ENCODE measurements at places on chromosomes 11 and 22.

GRCh38 chr11:94871491-94872185 lies 101.7 kb downstream of the CWC15 start:
- no peak for DNase-seq

DNA sequence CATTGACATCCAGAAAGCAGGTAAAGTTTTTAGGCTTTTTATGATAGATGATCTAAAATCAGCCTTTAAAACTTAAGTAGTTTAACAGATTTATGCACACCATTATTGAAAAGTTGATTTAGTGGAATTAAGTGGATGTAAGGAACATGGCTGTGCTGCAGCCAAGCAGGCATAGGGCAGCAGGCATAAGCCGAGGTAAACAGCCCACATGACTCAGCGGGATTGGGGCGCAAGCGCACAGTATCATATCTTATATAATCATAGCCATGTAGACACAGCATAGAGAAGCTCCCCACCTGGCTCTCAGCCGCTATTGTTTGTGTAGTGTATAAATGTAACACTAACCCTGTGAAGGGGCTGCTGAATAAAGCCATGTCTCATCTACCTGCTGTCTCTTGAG lies 157.5 kb downstream of the WNT11 start:
- DNase-seq = peak; percentile 91

GRCh38 chr11:112175599-112175952 lies 264 bp downstream of the BCO2 start:
- DNase-seq = no peak

- no peak for DNase-seq
These were observed 88.8 kb downstream of the CHST1 start for GRCh38 chr11:45576461-45577215.

- DNase-seq = no peak
These were observed 89.9 kb downstream of the CTTN start for GRCh38 chr11:70488171-70488703.

DNA sequence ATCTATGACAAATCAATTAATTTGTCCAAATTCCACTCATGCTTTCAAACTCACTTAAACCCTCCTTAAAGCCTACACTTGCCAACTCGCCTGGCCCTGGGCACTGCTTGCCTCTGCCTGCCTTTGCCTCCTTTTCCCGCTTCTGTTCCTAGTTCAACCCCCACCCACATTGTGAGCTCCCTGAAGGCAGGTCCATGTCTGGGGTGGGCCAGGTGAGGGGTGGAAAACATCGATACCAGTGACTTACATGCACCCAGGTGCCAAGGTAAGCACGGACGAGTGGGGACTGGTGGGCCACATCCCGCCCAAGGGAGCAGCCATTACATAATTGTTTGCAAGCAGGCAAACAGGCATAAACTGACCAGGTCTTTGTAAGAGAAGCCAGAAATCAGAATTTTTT lies 146.2 kb downstream of the ST3GAL4 start:
- DNase-seq = no peak

DNA sequence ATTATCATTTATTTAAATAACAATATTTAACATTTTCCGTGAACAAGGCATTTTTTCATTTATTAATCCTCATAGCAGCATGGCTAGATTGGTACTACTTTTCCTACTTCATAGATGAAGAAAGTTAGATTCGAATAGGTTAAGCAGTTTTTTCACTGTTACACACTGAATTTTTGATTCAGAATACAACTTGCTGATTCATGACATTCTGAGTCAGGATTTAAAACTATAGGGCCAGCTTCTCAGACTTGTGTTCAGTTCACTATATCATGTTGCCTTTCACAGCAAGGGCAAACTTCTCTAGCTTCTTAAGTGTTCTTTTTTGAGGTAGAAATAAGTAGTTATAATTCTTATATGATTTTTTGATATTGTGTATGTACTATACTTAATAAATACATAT lies 31.5 kb downstream of the CYP2R1 start:
- DNase-seq = no peak

- DNase-seq = no peak
These were observed 1283.5 kb upstream of the TENM4 start for GRCh38 chr11:80724366-80724765.

DNA sequence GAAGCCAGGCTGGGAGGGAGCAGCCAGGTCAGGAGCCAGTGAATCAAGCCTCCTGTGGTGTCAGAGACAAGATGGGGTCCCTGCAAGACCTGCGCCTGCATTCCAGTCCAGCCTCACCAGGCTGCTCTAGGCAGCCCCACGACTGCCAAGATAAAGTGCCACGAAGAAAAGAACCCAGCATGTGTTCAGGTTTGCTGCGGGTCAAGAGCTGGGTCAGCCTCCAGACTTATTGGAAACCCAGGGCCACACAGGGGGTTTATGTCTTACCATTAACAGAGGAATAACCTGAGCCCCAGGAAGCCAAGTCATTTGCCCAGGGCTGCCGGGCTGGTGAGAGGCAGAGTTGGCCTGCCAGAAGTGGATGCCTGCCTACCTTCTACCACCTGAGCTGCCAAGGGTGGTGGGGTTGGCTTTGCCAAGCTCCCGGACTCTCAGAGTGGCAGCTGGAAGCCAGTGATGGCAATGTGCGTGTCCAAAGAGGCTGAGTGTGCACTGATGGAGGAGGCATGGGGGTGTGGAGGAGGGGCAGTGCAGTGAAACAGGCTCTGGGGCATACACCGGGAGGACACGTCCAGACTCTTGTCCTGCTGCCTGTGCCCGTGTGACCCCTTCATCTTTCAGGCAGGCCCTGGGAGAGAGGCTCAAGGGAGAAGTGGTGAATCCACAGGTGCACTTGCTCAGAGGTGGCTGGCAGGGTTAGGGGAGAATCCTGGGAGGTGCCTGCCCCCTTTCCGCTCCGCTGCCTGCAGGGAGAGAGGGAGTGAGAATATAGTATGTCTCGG lies 1.7 kb downstream of the RASD2 start:
- DNase-seq = no peak

DNA sequence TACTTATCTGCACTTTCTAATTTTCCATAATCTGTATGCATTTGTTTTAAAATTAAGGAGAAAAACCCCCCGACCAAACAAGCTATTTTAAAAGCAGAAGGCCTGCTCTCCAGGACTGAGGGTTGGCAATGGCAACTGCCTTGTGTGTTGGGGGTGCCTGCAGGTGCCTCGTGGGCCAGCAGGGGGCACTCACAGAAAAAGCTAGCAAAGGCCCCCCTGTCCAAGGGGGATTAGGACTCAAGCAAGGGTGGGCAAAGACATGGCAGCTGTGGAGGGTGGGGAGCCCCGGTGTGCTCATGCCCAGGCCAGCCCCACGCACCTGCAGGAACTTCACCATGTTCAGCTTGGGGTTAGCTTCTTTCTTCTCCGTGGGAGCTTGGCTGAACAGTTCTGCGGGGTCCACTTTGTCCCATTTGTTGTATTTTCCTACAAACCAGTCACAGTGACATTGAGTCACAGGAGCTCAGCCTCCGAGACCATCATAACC lies 10.3 kb downstream of the TOP3B start:
- no peak for DNase-seq

- DNase-seq = no peak
These were observed 250.3 kb upstream of the TBCEL start for GRCh38 chr11:120773501-120774031.

DNA sequence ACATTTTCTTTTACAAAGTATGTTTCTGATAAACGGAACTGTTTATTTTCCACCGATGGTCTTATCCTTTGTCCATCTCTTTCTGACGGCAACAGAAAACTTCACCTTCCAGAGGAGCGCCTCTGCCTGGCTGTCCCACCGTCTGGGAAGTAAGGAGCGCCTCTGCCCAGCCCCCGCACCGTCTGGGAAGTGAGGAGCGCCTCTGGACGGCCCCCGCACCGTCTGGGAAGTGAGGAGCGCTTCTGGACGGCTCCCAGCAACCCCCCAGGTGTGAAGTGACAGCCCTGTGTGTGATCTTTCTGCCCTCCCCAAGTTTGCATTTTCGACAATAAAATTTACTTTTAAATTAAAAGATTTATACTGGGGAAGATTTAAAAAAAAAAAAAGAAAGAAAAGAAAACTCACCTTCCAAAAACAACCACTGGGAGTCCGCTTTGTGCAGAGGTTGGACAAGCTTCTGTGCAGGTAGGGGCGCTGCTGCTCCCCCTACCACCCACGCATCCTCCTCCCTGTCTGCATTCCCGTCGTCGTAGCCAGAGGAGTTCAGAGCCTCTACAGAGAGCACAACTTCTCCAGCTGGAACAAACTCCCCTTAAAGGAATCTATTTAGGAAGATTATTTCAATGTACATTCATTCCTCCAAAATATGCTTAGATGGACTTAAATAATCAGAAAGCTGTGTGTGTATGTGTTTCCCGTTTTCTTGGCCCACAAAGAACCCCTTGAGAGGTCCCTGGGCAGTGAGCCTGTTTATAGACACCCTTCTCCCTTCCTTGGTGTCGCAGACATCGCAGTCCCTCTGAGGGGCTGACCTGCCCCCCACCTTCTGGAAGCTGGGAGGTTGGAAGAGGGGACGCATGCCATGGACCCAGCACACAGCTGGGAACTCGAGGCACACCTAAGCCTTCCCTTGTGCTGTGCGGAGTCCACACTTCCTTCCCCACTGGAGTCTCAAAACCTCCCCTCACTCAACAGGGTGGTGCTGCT lies 849 bp upstream of the APOBEC3B start:
- DNase-seq = no peak

- no peak for DNase-seq
These were observed 953.4 kb downstream of the DLG2 start for GRCh38 chr11:84673753-84674152.

GRCh38 chr22:49600891-49601431 lies 226.7 kb downstream of the BRD1 start:
- no peak for DNase-seq

GRCh38 chr11:126246636-126247035 lies 22.1 kb downstream of the SRPRA start:
- DNase-seq = no peak

DNA sequence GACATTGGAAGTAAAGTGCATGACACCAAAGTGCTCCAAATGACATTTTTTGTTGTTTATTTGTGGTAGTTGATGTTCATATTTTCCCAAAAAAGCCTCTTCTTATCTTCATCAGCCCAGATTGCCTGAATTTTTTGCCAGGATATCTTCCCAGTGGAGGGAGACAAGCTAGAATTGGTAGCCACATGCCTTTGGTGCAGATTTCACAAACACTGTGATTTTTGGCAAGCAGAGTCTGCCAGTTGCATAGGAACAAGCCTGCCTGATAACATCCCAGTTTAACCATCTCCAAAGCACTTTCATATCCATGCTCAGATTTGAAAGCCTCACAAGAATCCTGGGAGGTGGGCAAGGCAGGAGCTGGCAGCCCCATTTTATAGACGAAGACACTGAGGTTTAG lies 102.3 kb upstream of the SYT13 start:
- no peak for DNase-seq

- no peak for DNase-seq
These were observed 172.4 kb upstream of the C11orf87 start for GRCh38 chr11:109249597-109249996.

DNA sequence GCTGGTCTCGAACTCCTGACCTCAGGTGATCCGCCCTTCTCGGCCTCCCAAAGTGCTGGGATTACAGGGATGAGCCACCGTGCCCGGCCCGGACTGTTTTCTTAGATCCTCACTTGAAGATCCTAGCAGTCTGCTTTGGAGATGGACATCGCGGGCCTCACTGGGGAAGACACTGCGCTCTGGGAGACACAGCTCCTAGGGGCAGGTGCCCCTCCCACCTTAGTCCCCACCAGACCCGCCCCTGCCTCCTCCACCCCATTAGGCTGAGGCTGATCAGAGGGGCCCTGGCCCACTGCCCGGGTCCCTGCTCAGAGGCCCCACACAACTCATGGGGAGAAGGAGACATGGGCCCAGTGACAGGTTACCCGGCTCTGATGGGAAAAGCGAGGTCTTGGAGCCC lies 11.3 kb upstream of the LTO1 start:
- no peak for DNase-seq
